ENCODE measurements at places on chromosomes 11 and 22.
A peak's percentile ranks its signal among the peaks of the same experiment; 100 is the strongest.

GRCh38 chr11:17233101-17233500 is 25.3 kb upstream of the PIK3C2A start:
- no peak for DNase-seq

GRCh38 chr11:67345247-67345919 is 8.0 kb downstream of the POLD4 start:
- no peak for DNase-seq

DNA sequence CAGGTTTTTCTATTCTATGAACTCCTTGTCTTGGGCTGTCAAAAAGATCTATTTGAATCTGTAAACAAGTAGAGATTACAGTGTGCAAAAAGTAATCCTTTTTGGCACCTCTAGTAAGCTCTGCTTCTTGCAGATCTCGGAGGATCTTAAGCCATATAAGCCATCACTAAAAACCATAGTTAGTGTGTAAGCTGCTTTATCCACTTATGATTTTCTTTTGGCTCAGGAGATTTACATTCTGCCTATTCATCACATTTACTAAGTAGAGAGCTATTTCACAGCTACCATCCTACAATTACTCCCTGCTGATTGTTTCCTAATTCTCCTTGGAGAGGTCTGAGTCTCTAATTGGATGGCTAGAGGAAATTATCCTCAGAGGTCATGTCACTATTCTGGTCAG is 385.7 kb downstream of the AASDHPPT start:
- no peak for DNase-seq

GRCh38 chr11:34907934-34908593 is 8.1 kb downstream of the APIP start:
- DNase-seq = no peak

- DNase-seq = no peak
Measured at GRCh38 chr11:33269822-33270221, 12.6 kb downstream of the HIPK3 start.

GRCh38 chr11:124535552-124536232 is 7.8 kb downstream of the OR8B12 start:
- no peak for DNase-seq

- DNase-seq = no peak
Measured at GRCh38 chr22:37991731-37992442, 7.5 kb upstream of the SOX10 start.

DNA sequence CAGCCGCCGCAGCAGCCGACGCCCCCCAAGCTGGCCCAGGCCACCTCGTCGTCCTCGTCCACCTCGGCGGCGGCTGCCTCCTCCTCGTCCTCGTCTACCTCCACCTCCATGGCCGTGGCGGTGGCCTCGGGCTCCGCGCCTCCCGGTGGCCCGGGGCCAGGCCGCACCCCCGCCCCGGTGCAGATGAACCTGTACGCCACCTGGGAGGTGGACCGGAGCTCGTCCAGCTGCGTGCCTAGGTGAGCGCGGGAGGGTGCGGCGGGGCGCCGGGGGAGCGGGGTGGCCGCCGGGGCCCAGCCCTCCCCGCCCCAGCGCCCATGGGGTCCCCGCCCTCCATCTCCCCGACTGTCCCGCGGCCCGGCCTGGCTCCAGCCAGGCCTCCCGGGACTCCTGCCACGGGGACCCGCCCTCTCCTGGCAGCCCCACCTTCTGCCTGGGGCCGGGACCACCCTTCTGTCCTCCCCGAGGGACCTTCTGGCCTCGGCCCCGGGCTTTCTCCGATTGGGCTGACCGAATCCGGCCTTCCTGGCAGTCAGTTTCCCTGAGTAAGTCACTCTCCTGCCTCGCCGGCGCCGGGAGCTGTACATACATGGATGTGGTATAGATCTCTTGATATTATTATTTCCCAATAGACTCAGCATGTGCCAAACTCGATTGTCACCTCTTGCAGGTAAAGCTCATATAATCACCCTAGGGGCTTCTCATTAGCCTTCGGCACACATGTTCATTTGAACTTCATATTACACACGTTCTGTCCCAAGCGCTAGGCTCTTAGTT is 720 bp downstream of the PACS1 start:
- DNase-seq = no peak

DNA sequence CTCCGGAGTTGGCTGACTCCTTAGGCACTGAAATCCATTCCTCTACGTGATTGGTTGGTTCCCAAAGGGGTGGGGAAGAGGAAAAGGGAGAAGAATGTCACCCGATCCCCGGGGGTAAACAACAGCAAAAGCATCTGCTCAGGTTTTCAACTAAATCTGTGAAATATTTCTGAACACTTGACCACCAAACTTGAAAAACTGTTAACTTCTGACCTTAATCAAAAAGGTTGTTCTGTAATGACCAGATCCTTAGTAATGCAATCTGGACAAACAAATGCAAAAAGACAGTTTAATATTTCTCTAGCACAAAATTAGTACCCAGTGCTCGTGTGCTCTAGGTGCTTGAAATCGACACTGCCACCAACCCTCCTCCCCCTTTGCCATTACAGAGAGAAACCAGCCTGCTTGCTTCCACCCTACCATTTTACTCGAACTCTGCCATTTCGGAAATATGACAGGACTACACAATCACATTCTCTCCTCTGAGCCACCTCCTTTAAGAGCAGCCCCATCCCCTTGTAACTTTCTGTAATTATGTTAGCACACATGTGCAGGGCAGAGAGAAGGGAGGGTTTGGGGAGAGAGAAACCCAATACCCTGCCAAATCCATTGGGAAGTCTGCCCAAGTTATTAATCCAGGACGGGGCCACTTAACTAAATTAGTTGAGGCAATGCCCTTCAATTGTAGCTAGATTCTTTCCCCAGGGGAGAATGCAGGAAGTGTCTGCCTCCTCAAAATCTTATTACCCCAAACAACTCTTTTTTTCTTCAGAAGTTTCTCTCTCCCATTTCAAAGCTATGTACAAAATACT is 113.8 kb downstream of the RBFOX2 start:
- peak; percentile 78 for DNase-seq

DNA sequence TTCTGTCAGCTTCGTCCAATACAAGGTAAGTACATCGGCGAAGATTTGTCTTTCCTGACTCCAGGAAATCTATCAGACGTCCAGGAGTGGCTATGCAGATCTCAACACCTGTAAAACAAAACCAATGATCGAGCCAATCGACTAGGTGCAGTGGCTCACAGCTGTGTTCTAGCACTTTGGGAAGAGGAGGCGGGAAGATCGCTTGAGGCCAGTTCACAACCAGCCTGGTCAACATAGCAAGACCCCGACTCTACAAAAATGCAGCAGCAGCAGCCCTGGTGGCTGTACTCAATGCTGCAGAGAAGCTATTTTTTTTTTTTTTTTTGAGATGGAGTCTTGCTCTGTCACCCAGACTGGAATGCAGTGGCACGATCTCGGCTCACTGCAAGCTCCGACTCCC is 11.2 kb downstream of the DDX17 start:
- no peak for DNase-seq

DNA sequence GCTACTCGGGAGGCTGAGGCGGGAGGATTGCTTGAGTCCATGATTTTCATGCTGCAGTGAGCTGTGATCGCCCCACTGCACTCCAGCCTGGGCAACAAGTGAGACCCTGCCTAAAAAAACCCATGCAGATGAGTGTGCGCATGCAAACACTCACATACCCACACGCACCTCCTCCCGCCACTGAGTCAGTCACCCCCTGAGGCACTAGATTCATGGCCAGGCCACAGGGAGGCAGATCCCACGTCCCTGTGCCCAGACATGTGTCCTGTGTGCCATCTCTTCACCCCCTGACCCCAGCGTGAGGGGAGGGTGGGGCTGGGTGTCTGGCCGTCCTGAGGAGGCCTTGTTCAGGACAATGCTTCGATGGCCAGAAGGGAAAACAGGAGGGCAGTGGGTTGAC is 15.5 kb downstream of the RELT start:
- DNase-seq = no peak

GRCh38 chr11:94400050-94400449 is 1.2 kb downstream of the GPR83 start:
- no peak for DNase-seq

DNA sequence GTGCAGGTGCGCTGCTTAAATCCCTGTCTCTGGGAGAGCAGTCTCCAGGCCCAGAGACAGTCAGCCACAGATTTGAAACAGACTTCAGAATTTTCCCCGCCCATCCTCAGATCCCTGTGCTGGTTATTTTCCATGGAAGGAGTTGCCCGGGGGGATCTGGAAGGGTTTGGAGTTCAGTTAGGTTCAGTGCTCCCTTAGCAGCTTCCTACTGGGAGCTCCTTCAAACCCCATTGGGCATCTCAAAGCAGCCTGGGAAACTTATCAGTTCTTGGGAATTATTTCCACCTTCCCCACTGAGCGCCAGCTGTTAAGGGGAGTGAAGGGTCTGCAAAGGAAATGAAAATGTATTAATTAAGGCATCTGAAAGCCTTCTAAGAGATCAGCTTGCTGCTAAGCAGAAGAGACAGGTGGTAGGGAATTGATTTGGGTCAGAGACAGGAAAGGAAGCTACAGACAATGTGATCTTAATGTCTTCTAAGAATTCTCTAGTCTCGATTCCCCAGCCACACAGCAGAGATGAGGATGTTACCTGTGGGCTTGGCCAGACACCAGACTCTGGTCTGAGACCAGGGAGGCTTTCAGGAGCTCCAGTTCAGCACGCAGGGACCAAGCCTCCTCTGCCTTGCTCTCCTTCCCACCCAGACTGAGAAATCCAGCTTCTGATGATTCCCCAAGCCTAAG is 106.2 kb upstream of the TBCEL start:
- DNase-seq = no peak

DNA sequence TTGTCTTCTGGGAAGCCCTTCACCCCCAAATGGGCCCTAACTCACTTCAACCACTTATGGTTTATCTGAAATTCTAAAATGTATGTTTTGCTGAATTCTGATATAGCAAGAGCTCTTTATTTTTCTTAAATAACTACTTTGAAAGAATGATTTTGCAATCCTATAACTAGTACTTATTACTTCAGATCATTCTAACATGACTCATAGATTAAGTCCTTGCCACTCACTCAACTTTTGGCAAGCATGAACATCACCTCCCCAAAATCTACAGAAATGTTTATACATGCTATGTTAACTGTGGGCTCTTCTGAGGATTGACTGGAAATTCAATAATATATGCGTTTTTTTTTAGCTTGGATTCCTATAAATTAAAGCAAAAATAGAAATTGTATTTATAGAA is 367.4 kb upstream of the FAT3 start:
- no peak for DNase-seq

GRCh38 chr11:10686311-10686710 is 7.2 kb downstream of the IRAG1 start:
- no peak for DNase-seq

GRCh38 chr11:17508306-17508705 is 31.7 kb upstream of the ABCC8 start:
- no peak for DNase-seq

GRCh38 chr11:79129702-79130101 is 311.1 kb downstream of the TENM4 start:
- DNase-seq = no peak
